Right cardiac atrium (tissue), 5 donors: ENCODE measurements at places on chromosomes 6 and 20. TPM values are rescaled to one million over a fixed set of nuclear protein-coding genes. Genes with fewer than 3 reads are reported as not detected.

GRCh38 chr6:67615796-67616195 is 1019.3 kb upstream of the ADGRB3 start:
- DNase-seq: no peak

DNA sequence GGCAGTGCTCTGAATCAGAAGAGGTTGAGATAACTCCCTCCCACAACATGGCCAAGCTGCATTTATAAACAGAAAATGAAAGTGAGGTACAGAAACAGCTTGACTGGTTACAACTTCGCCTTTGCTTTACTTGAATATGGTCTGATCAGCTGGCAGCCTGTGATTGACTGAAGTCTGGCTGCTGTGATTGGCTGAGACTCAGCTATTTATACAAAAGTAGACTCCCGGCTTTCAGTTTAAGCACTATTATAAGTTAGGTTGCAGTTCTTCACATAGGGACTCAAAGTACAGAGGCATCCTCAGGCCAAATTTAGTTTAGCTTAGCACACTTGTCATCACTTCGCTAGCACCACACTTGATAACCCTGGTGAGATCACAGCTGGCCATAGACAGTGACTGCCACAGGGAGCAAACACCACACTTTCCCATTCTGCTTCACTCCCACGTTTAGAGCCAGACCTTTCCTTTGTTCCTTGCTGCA is 362.6 kb downstream of the EPM2A start:
- peak; percentile 39 for DNase-seq

DNA sequence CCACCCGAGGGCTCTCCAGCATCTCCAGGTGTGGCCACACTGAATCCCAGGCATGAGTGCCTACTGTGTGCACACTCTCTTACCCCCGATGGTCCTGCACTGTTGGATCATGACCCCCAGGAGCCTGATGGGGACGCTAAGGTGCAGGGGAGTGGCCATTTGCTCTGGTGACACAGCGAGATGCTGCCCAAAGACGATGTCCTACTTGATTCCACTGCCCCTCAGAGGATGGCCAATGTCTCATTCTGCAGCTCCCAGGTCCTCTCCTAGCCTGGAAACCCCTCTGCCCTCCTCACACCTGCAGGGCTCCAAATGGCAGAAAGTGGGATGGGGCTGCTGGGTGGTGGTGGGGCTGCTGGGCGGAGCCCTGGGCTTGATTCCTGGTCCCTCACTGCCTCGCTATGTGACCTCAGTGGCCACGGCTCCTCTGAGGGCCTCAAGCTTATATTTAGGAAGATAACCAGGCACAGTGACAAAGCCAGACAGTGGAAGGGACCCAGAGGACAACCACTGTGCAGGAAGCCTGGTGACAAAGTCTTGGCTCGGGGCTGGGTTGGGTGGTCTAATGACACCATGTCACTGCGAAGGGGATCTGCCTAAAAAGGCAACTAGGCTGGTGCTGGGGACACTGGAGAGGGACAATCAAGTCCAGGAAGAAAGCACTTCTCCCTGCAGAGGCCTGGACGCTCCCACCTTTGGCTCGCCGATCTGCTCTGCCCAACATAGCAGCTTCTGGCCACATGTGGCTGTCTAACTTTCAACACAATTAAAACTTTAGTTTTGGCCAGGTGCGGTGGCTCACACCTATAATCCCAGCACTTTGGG is 28.4 kb downstream of the TGM2 start:
- no peak for DNase-seq

The C20orf141 gene
- not detected for total RNA-seq

GRCh38 chr20:15555913-15556312 is 1017.3 kb downstream of the KIF16B start:
- DNase-seq: no peak

The RIMS1 gene
- total RNA-seq: 0.36 TPM

The MCCD1 gene
- not detected for total RNA-seq

The NR2E1 gene
- not detected for total RNA-seq

DNA sequence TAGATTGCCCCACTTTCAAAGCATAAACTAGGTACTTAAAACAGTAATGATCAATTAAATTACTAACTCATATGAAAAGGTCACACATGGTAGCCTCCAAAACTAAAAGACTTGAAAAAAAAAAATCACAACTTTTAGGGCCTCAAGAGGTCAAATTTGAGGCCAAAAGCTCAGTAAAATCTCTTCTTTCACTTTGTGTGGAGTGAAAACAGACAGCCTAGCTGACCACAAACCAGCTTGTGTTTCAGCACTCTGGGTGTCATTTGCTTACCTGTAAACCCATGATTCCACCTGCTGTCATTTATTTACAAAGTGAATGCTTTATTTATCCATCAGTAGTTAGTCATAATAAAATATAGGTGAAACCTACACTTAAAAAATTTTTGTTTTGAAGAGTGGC is 34.0 kb downstream of the GNAS start:
- DNase-seq: no peak

GRCh38 chr6:6688951-6689350 is 100.4 kb downstream of the LY86 start:
- no peak for DNase-seq

The BYSL gene
- total RNA-seq: 7.4 TPM

GRCh38 chr20:44785768-44786167 is 24.6 kb downstream of the RIMS4 start:
- no peak for DNase-seq

DNA sequence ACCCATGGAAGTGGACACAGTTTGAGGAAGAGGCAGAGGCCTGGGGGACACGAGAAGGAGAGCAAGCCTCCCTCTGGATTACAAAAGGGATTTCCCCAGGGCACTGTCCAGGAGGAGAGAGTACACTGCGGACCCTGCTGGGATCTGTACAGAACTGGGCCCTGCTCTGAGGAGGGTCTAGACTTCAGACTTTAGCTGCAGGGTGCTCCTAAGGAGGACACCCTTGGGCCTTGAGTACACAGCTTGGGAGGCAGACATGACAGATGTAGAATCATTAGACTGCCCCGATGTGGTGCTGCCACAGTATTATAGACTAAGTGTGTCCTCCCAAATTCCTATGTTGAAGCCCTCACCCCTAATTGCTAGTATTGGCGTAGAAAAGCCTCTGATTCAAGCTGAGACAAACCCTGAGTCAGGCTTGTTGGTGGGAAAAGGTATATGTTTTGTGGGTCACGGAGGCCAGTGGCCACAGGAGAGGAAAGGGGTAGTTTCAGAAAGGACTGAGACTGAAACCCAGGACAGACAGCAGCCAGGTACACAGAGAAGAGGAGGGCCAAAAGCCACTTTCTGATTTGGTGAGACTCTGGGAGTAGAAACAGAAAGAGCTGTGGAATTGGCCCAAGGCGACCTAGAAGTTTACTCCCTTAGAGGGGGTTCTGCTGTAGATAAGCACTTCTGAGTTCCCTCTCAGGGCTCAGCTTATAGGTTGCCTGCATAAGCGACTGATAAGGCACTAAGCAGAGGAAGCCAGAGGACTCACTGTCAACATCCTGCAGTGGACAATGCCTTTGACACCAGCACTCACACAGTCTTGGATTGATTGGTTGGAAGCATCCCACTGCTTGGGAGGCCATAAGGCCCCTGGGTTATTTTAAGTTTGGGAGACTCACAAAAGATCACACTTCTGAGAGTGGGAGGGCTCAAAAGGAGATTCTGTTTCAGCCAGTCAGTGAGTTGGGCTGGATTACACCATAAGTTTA is 16.5 kb upstream of the SH3BGRL2 start:
- DNase-seq: no peak

The MED20 gene
- total RNA-seq: 14.3 TPM

DNA sequence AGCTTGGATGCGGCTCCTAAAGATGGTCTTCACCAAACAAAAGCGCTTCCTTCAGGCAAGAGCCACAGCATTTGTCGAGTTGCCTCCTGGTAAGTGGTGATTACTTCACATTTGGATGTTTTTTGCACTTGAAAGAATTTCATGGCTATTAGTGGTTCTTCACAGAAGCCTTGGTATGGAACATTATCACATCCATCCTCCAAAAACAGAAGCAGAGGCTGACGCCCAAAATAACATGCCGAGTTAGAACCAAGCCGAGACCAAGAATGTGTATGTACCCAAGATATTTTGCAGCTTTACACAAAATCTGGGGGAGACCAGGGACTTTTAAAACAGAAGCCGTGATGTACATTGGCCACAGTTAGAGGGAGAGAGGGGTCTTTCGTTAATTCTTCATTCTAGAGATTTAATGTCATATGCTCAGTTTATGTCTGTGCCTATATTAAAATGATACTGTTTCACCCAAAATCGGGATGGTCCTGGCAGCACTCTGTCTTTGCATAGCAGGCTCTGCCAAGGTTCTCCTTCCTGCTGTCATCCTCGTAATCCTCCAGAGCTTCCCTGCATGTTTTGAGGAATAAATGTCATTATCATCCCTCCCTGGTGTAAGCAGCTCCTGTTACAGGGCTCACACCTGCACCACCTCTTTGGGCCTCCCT is 109.3 kb downstream of the TMEM242 start:
- no peak for DNase-seq

GRCh38 chr6:89047473-89047872 is 33.1 kb upstream of the PNRC1 start:
- no peak for DNase-seq

- no peak for DNase-seq
These were observed 6.0 kb upstream of the BPIFA1 start for GRCh38 chr20:33229843-33230242.

DNA sequence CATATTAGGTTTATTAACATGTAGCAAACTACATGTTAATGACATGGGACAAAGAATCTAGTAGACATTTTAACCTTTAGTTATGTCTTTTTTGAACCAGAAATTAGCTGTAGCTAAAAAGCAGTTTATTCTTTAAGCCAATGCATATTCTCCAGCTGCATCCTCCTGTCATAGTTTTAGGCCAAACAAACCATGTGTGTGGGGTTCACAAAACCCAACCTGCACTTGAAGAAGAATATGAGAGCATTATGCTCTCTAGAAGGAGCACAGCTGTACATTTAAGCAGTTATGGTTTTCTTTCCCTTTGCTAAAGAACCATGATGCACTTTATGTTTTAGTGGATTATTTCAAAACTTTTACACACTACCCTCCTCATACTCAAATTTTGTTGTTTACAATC is 46.2 kb downstream of the AKIRIN2 start:
- no peak for DNase-seq

The ARMH2 gene
- total RNA-seq: not detected

DNA sequence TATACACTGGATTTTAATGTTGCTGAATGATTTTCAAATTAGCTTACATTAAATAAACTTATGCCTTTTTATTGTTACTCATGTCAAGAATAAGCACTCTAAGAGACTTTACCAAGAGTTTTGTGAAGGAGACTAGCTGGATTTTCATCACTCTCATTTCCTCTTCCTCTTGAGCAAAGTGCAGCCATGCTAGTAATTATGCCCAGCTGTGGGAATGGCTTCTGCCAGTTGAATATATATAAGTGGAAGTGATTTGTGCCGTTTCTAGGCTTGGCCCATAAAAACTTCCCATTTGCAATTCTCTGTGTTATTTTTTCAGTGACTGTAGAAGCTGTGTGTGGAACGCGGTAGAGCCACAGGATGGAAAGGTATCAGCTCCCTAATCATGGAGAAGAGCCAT is 255.8 kb downstream of the HDGFL1 start:
- DNase-seq: no peak

DNA sequence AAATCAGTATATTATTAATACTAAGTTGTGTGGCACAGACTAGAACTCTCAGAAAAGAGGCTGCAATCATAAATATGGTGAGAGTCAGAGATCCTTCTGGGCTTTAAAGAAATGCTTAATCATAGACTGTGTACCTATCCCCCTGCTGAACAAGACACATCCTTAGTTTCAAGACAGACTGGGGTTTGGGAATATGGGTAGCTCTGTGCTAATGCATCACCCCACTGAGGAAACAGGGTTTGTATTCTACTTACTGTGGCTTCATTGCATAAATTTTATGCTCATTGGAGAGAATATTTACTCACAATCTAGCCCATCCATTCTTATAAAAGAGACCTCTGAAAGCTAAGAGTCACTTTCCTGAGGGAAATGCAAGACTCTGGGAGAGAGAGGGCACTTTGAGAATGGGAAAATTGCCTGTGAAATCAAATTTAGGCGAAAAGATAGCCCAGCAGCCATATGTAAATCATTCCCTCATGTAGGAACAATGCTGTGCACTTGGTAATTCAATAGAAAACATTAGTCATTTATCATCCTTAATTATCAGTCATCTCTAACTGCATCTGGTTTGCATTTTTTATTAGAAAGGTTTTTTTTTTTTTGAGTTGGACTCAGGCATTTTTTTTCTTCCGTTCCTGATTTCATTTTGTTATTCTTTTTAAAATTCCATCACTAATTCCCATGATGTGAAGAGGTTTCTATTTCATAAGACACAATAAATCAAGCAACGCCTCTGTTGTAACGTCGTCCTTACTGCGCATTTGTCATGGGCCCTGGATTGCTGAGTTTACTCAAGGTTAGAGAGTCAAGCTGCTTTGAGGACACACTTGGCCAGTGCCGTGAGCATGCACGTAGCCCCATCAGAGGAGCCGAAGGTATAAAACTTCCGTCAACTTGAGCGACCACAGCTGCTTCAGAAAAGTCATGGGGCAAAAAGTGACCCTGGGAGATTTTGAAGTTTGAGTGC is 91.8 kb downstream of the TRMT11 start:
- DNase-seq: no peak
